ENCODE measurements at places on chromosomes 16 and 17.

DNA sequence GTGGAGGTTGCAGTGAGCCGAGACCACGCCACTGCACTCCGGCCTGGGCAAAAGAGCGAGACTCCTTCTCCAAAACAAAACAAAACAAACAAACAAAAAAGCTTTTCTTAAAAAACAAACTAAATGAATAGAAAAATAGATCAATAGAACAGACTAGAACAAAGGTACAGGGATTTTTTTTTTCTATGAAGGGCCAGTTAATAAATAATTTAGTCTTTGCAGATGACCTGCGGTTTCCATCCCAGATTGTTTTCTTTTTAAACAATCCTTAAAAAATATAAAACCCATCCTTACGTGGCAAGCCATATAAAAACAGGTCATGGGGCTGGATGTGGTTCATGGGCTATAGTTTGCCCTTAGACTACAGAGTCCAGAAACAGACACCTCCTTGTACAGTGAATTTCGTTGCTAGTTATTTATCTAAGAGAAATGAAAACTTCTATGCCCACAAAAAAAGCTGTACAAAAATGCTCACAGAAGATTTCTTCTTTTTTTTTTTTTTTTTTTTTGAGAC, 45.4 kb downstream of the CREBBP start:
- no peak for DNase-seq

DNA sequence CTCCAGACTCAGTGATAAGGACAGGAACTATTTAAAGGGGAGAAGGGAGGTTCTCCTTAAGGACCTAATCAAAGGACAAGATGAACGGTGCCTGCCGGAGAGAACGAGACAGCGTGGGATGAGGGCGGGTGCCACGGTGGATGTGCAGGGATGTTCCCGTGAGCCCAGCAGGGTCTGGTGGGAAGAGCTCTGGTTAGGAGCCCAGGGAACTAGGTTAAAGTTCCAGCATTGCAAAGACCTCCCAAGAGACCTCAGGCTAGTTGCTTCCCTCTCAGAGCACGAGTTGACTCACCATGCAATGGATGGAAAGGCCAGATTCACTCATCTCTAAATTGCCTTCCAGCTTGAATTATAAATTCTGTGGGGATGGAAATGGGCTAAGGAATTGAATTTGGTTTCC, 14.7 kb downstream of the CCR7 start:
- DNase-seq = no peak

GRCh38 chr16:23382279-23382678, 70.7 kb downstream of the COG7 start:
- no peak for DNase-seq

DNA sequence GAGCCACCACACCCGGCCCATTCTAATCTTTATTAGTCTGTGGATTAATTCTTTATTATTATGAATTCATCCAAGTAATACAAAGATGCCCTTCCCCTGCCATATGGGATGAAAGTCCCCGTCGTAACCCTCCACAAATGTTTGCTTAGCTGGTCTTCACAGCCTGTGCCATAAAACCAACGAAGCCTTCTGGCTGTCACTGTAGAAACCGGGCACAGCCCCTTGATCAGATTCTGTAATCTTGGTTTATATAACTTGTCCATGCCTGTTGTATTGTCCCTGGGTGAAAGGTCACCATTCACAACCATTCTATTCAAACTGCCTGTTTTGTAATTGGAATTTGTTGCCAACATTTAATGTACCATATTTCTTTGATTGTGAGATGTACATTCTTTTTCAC, 66.5 kb downstream of the ATP2C2 start:
- DNase-seq = no peak

DNA sequence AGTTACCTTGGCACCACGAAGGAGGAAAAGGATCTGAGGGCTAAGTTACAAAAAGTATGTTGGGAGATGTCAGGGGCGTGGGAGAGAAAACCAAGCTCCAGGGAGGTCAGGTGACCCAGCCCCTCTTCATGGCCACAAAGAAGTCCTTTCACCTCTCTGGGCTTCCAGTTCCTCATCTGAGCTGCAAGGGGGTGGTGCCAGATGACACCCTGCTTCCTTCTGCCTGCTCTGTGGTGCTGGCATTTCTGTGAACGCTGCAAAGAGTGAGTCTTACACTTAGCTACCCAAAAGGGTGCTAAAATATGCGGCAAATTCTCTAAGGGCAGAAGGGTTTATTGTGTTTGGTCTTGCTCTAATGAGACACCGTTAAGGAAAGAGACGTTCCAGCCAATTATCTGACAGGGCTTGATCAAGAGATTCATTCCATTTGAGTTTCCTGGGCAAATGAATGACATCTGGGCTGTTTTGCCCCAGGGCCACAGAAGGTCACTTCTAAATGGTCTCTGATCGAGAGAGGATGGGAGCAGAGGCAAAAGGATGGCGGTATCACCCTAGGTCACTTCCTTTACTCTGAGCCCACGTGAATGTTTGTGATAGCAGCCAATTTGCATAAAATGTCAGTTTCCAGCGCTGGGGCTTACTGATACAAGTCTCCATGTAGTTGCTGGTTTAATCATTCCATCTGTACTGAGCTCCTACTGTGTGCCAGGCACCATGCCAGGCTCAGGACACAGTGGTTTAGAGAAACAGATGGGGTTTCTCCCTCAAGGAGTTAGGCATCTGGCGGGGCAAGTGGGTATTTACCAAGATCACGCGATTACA, 210.2 kb downstream of the KATNIP start:
- no peak for DNase-seq

GRCh38 chr16:54136276-54136625, 150.3 kb downstream of the IRX3 start:
- DNase-seq = no peak

GRCh38 chr16:13938480-13938879, 18.5 kb downstream of the ERCC4 start:
- no peak for DNase-seq

DNA sequence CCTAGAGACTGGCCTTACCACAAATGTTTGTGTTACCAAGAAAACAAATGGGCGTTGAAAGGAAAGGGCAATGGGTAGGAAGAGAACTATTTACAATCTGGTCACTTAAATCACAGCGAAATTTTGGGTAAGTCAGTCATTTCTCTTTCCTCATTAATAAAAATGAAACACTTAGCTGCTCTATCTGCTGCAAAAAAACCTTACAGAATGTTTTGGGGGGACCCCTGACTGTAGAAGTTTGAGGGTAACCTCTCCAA, 742 bp upstream of the NUTF2 start:
- no peak for DNase-seq

All from activated CD8-positive, alpha-beta memory T cell treated with anti-CD3 and anti-CD28 coated beads, Interleukin-2, amount 50 U/mL, for 4 hours (primary cell).